Endothelial cell of umbilical vein (primary cell): ENCODE measurements at places on chromosomes 7 and 10. TPM values are rescaled to one million over a fixed set of nuclear protein-coding genes. Genes with fewer than 3 reads are reported as not detected.

FAM171A1 gene
- 75.8 and 81.8 TPM in 2 replicates for total RNA-seq

SCRN1 gene
- 125 and 127 TPM in 2 replicates for total RNA-seq

PTPN20 gene
- total RNA-seq: 0.27 and 0.39 TPM in 2 replicates

DOCK1 gene
- total RNA-seq: 78.7 and 83.1 TPM in 2 replicates

KCNH2 gene
- total RNA-seq: 0.09 TPM in 1 of 2 replicates, not detected in the other

GALNT17 gene
- not detected in 2 replicates for total RNA-seq

SAMD9L gene
- 10.5 and 14.9 TPM in 2 replicates for total RNA-seq

PPP1R17 gene
- not detected in 2 replicates for total RNA-seq

RNF32 gene
- total RNA-seq: not detected in 2 replicates

DLX5 gene
- total RNA-seq: not detected in 2 replicates

ZNF239 gene
- total RNA-seq: 0.44 and 0.51 TPM in 2 replicates

OPN1SW gene
- not detected in 2 replicates for total RNA-seq

CADPS2 gene
- 20.0 and 22.6 TPM in 2 replicates for total RNA-seq

RPEL1 gene
- total RNA-seq: not detected in 2 replicates

DGKI gene
- total RNA-seq: 0.14 and 0.51 TPM in 2 replicates

GOT1 gene
- 36.3 and 40.7 TPM in 2 replicates for total RNA-seq

OR2A42 gene
- total RNA-seq: not detected in 2 replicates

GLCCI1 gene
- 5.1 and 5.6 TPM in 2 replicates for total RNA-seq

XRCC2 gene
- 8.5 and 8.8 TPM in 2 replicates for total RNA-seq

ZP3 gene
- 0.32 and 4.0 TPM in 2 replicates for total RNA-seq

HECTD2 gene
- total RNA-seq: 7.7 and 10.7 TPM in 2 replicates

ZNF518A gene
- total RNA-seq: 11.9 and 12.1 TPM in 2 replicates

GBF1 gene
- total RNA-seq: 45.7 and 49.7 TPM in 2 replicates

FAM131B gene
- total RNA-seq: 1.4 and 1.6 TPM in 2 replicates

CCDC146 gene
- total RNA-seq: 2.2 and 2.6 TPM in 2 replicates

AVPI1 gene
- total RNA-seq: 2.4 and 3.0 TPM in 2 replicates

RET gene
- total RNA-seq: 0.22 TPM in 1 of 2 replicates, not detected in the other

LOXL4 gene
- 0.92 and 1.4 TPM in 2 replicates for total RNA-seq

FKBP14 gene
- 37.4 and 37.6 TPM in 2 replicates for total RNA-seq

SSC4D gene
- 0.39 and 0.46 TPM in 2 replicates for total RNA-seq

PDE1C gene
- total RNA-seq: 2.9 and 3.1 TPM in 2 replicates

PON2 gene
- 125 and 134 TPM in 2 replicates for total RNA-seq

NODAL gene
- not detected in 2 replicates for total RNA-seq
